Uterine smooth muscle cell (primary cell): ENCODE measurements at places on chromosomes 16 and 17. TPM values are rescaled to one million over a fixed set of nuclear protein-coding genes. Genes with fewer than 3 reads are reported as not detected.

The DHRS7B gene
- 15.9 and 19.6 TPM in 2 replicates for total RNA-seq

The ARL5C gene
- not detected in 2 replicates for total RNA-seq

The SEZ6L2 gene
- 2.1 and 10.0 TPM in 2 replicates for total RNA-seq

The WNT3 gene
- 0.62 and 1.00 TPM in 2 replicates for total RNA-seq

The SOST gene
- not detected in 2 replicates for total RNA-seq

The PGP gene
- 14.1 and 24.5 TPM in 2 replicates for total RNA-seq

The CCL8 gene
- total RNA-seq: not detected in 2 replicates

The PYDC1 gene
- total RNA-seq: not detected in 2 replicates

The ASPA gene
- 0.62 and 0.77 TPM in 2 replicates for total RNA-seq

The ARHGDIA gene
- total RNA-seq: 159 and 234 TPM in 2 replicates

The C1QBP gene
- total RNA-seq: 203 and 352 TPM in 2 replicates

The MYH11 gene
- total RNA-seq: under 0.01 and 0.11 TPM in 2 replicates

The PLEKHG4 gene
- 21.5 and 25.0 TPM in 2 replicates for total RNA-seq

The ATP2A1 gene
- 0.22 and 0.25 TPM in 2 replicates for total RNA-seq

The KRT12 gene
- total RNA-seq: under 0.01 TPM in 1 of 2 replicates, not detected in the other

The KCNH6 gene
- total RNA-seq: not detected in 2 replicates

The ANKFN1 gene
- total RNA-seq: under 0.01 TPM in 1 of 2 replicates, not detected in the other

The EPOP gene
- total RNA-seq: 0.55 and 0.87 TPM in 2 replicates

The PLXDC1 gene
- total RNA-seq: 0.11 TPM in 1 of 2 replicates, not detected in the other

The ACSM3 gene
- total RNA-seq: 0.77 and 1.00 TPM in 2 replicates

The MPV17L gene
- 0.12 and 0.33 TPM in 2 replicates for total RNA-seq

The FAM20A gene
- 12.2 and 26.7 TPM in 2 replicates for total RNA-seq

The SCIMP gene
- not detected in 2 replicates for total RNA-seq

The CBX2 gene
- total RNA-seq: 2.0 and 2.3 TPM in 2 replicates

The METTL23 gene
- total RNA-seq: 22.0 and 23.4 TPM in 2 replicates

The YBX2 gene
- total RNA-seq: under 0.01 TPM in 2 replicates

The ADAD2 gene
- not detected in 2 replicates for total RNA-seq

The SMIM36 gene
- not detected in 2 replicates for total RNA-seq

The ODAD4 gene
- 0.50 and 1.3 TPM in 2 replicates for total RNA-seq

The GNG13 gene
- total RNA-seq: not detected in 2 replicates

The PRSS27 gene
- total RNA-seq: 0.66 and 0.75 TPM in 2 replicates

The CALCOCO2 gene
- 52.5 and 53.5 TPM in 2 replicates for total RNA-seq

The TNS4 gene
- not detected in 2 replicates for total RNA-seq

The ASB16 gene
- total RNA-seq: under 0.01 and 0.25 TPM in 2 replicates

The SLC22A31 gene
- total RNA-seq: under 0.01 and 0.25 TPM in 2 replicates

The OTOP3 gene
- not detected in 2 replicates for total RNA-seq

The LLGL2 gene
- 0.12 and 0.33 TPM in 2 replicates for total RNA-seq

The TEDC2 gene
- total RNA-seq: 5.6 and 13.6 TPM in 2 replicates

The C17orf67 gene
- 0.87 and 1.1 TPM in 2 replicates for total RNA-seq

The SYCE1L gene
- not detected in 2 replicates for total RNA-seq

The PRAC1 gene
- not detected in 2 replicates for total RNA-seq
